Stimulated activated CD4-positive, alpha-beta T cell treated with anti-CD3 and anti-CD28 coated beads, Interleukin-1b, Interleukin-23, amount 100 ng/mL, for 1 hour (primary cell): ENCODE measurements at places on chromosomes 12 and 14.

DNA sequence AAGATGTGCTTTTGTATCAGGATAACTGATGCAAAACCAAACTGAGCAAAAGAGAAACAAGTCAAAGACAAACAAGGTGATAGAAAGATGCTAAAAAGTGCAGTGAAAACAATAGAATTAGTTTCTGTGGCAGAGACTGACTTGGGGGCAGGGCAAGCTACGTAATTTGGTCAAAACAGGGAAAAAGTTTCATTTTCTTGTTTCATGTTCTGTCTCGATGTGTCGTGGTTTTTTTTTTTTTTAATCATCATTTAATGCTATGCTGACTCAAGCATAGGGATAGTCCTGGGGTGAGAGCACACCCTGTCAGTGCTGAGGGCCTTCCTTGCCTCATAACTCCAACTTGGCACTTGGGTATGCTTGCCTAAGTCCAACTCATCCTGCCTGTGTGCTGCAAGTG is 144.1 kb upstream of the PTPRQ start:
- DNase-seq: no peak

DNA sequence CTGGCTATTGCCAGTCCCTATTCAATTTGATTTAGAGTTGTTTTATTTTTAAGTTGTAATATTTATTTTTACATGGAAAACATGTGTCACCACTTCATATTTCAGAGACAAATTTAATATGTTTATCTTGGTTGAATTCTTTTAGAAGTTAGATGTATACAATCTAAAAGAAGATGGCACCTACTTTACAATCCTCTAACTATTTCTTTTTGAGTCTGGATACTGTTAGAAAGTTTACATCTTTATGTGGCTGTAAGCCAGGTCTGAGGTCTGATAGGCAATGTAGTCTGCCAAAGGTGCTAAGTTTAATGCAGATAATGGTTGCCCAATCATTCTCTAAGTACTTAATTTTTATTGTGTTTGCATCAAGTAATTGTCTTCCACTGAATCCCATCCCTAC is 7.2 kb upstream of the LMO3 start:
- no peak for DNase-seq

- no peak for DNase-seq
These were observed 208.8 kb upstream of the EEA1 start for GRCh38 chr12:93137656-93138612.

DNA sequence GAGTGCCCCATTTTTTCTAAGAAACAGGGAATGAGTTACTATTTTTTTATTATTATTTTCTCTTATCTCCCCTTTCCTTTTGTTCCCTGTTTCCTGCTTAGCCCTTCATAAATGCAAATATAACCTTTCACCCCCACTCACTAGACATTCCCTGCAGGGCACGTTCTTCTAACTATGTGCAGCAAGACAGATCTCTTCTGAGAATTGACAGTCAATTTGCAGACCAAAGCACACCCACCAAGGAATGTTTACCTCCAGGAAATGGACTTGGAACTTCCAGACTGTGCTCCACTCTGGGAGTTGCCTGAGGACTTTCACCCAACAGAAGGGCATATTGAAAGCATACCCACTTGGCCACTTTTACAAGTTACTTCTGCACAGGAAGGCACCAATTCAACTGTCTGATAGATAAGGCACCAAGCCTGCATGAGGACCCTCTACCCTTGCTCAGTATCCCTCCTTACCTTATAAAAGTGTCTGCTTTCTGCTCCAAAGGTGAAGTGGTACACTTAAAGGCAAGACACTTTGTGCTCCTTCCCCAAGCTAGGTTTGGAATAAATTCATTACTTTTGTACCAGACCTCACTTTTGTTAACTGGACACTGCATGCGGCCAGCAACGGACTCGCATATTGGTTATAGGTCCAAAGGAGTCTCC is 6.5 kb downstream of the TAS2R19 start:
- DNase-seq: no peak

DNA sequence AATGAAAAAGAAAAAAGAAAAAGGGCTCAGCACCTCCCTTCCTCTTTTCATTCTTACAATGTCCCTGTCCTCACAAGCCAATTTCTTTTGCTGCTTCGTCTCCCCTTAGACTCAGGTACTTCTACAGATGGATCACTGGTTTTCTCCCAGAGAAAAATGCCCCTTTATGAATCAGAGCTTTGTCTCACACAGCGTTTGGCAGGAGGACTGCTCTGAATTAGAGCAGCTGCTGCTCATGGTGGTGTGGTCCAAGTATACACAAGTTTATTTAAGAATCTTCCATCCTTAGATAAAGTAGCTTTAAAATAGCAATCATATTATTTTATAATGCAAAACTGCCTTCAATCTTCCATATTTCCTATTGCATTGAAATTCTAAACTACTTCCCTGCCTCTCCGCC is 80.3 kb downstream of the SLC8A3 start:
- DNase-seq: no peak
